ENCODE measurements at places on chromosomes 12 and 14.

- DNase-seq, result no peak
These were observed 232.1 kb downstream of the NAV3 start for GRCh38 chr12:78062786-78063185.

DNA sequence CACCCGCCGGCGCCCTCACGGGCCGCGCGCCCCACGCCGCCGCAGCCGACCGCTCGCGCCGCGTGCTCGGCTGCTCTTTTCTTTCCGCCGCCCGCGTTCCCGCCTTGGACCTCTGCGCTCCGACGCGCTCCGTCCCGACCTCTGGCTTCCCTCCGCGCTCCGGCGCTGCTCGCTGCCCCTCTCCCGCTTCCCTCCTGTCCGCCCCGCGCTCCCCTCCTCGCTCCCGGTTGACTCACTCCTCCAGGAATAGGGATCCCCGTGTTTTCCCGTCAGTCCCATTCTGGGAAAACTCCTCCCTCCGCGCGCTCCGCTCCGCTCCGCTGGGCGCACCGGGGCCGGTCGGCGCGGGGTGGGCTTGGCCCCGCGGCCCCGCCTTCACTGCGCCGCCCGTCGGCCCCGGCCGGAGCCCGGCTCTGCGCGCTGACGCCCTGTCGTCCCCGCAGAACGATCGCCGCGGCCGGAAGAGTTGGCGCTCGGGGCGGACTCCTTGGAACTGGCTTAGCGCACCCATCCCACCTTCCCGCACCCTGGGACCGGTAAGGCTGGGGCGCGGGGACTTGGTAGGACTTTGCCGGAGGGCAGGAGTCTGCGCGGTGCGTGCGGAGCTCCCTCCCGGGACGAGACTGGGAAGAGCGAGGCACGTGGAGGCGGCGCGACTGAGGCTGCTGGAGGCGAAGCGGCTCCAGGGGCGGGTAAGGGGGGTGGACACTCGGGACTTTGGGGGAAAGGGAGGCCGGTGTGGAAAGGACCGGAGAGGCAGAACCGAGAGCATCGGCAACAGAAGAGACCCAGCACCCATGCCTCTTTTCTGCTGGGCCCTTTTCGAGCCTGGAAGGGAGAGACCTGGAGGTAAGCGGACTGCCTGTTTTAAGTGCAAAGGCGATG, 550 bp downstream of the TEAD4 start:
- no peak for DNase-seq

DNA sequence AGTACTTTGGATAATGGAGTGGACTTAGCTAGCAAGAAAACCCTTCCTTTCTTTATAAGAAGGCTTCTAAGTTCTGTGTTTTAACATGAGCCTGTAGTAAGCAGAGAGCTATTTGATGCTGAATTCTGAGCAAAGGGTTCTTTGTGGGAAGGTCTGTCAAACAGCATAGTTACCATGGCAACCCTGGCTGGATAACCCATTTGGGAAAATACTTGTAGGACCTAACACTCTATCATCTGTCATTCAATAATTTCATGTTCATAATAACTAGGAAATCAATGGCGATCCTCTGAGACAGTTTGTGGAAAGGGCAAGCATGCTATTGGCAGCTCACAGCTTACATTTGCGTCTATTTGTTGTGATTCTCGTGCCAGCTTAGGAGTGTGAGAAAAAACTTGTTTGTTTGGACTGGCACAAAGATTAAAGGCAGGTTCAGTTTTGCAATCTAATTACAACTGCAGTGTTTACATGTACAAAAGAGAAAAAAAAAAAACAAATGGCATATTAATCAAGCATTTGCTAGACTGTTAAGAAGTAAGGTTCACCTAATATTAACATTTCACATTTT, 219.2 kb downstream of the PDZRN4 start:
- DNase-seq, result no peak

DNA sequence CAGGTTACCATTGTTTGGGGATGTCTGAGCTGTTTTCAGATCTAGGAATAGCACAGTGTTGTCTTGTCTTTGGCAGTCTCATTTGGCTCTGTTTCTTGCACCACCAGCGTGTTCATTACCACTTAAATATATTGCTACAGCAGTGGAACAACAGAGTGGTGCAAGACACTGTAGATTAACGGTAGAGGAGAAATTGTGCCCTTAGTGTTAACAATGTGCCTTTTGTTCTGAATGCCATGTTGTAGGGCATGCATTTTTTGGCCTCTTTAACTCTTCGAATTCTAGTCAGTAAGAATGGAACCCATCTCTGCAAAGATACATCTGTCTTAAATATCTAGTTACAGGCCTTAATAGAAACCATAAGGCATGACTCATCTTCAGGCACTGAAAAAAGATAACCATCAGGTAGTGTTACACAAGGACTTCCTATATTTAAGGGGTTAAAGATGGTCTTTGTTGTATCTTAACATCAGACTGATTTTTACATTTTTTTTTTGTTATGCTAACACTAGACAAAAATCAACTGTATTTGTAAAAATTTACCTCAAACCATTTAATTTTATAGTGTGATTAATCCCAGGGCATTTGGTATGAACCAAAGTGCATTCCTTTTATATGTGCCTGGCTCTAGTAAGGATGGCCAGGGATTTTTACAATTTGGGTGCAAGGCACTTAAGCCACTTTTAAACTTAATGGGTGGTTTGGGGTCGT, 12.9 kb downstream of the DYRK2 start:
- no peak for DNase-seq

DNA sequence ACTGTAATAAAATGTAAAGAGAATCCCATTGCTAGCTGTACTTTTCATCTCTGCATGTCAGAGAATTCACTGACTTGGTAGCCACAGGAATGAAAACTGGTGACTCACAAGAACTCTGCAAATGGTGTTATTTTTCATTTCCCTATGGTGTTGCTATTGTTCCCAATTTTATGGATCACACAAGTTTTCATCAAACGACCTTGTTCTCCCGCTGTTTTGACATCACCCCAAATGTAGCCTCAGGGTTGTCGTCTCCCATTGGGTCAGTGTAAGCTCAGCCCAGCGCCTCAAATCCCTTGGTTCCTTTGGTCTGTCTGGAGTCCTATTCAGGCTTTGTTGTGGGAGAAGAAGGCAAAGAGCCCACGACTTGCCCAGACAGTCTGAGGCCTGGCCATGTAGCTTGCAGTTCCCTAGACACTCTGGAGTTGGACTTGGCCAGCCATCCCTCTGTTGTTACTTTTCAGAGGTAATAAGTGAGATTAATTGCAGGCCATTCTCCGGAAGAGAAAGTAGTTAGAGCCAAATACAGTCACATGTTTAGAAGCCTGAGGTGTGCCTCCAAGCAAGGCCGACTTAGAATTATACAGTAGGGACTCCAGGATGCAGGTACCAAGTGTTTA, 159.2 kb downstream of the TGFB3 start:
- no peak for DNase-seq

- DNase-seq, result no peak
These were observed 48.3 kb upstream of the ZFP36L1 start for GRCh38 chr14:68841016-68841809.

DNA sequence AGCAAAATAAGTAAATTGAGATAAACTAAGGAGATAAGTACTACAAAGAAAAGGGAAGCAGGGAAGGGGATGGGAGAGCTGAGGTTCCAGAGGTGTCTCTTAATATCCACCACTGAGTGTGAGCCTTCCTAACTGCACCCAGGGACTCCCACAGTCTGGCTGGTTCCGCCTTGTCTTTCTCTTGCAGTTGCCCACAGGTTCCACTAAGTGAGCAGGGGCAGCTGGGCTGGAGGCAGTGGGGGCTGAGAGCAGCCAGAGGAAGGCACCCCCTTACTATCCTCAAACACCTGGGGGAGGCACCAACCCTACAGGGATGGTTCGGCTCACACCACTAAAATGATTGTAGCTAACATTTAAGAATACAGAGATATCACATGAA, 214.9 kb downstream of the SLC41A2 start:
- no peak for DNase-seq

DNA sequence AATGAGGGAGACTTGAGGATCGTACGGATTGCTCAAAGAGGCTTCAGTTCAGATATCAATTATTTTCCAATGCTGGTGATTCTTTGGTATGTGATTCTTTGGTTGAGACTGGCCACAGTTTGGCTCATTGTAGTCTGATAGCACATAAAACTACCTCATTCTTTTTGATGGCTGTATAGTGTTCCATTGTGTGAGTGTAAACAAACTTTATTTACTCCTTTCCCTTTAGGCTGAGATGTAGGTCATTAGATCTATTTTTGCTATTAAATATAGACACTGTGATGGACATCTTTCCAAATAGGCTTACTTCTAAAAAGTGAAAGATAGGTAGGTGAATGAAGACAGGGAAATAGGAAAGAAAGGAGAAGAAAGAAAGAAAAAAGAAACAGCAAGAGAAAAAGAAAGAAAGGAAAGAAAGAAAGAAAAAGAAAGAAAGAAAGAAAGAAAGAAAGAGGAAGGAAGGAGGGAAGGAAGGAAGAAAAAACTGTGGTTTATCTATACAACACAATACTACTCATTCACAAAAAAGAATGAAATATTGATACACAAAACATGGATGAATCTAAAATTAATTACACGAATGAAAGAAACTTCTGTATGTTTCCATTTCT, 19.8 kb upstream of the MED13L start:
- DNase-seq, result no peak

DNA sequence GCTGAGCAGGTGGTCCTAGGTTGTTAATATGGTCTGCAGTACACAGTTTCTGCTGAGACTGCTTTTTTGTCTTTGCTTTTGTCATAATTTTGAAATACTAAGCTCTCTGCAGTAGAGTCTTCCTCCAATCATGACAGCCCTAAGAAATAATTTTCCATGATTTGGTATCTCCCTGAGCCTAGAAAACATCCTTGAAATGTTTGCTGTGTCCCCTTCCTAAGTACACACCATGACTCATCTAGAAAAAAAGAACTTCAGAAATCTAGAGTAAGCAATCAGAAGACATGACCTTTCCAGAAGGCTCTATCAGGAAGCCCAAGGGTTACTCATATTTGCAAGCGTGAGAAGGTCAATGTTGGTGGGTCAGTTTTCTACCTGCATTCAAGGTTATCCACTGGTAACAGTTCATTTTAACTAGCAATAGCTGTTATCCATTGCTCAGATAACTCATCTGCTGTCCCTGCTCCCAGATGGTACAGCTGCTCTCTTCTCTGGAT, 16.4 kb downstream of the DAD1 start:
- no peak for DNase-seq

DNA sequence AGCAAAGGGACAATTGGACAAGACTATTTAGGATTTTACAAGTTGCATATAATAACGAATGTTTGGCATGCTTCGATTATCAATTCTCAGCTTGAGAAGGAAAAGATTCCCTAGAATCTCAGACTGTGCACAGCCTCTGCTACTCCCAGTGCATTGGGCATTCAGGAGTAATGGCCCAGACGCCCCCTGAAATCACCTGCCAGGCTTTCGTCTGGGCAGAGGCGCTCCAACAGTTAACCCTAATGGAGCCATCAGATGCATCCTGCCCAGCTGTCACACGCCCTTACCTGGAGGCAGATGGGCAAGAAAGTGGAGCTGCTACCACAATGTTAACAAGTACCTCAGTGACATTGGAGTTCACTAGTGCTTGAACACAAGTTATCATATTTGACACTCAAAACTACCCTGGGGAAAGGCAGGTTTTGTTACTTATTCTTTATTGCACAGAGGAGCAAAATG, 927 bp upstream of the LRP6 start:
- DNase-seq, result no peak

- no peak for DNase-seq
These were observed 133.1 kb downstream of the PRIMA1 start for GRCh38 chr14:93655078-93655750.

GRCh38 chr12:129704232-129704830, 199.5 kb downstream of the TMEM132D start:
- no peak for DNase-seq

DNA sequence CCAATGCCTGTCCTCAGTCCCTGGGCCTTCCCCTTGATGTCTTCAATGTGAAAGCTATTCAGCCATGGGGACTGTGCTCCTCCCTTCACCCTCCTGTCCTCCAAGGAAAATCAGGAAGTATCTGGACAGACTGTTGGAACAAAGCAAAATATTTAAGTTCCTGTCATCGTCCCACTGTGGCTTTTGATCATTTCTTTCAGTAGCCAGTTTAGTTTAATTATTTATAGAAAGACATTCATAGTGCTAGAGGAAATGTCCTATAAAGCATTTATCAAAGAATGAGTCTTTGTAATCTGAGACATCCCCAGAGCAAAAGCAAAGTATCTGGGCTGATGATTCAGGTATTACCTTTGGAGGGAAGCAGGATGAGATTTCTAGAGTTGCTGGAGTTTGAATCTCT, 254.1 kb downstream of the NRXN3 start:
- DNase-seq, result no peak

DNA sequence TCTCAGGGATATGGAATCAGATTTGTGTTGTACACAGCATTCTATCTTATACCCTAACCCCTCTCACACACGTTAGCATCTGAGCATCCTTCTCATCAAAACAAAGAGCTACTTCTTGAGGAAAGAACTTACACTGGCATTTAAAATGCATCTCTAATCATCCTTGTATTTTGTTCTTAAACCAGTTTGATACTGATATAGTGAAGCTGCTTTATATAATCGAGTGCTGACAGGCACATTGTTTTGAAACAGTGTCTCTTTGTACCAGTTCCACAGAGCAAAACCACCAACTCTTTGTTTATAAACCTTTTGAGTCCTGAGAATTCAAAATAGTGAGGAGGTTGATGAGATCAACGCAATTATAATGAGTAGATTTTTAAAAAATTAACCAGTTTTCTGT, 8.8 kb downstream of the GPR33 start:
- DNase-seq, result no peak

GRCh38 chr12:109461049-109461845, 15.9 kb downstream of the KCTD10 start:
- DNase-seq, result no peak

Measured in activated naive CD4-positive, alpha-beta T cell (primary cell).